MCF 10A (cell line): ENCODE measurements at places on chromosomes 5 and 9.
A peak's percentile ranks its signal among the peaks of the same experiment; 100 is the strongest.

DNA sequence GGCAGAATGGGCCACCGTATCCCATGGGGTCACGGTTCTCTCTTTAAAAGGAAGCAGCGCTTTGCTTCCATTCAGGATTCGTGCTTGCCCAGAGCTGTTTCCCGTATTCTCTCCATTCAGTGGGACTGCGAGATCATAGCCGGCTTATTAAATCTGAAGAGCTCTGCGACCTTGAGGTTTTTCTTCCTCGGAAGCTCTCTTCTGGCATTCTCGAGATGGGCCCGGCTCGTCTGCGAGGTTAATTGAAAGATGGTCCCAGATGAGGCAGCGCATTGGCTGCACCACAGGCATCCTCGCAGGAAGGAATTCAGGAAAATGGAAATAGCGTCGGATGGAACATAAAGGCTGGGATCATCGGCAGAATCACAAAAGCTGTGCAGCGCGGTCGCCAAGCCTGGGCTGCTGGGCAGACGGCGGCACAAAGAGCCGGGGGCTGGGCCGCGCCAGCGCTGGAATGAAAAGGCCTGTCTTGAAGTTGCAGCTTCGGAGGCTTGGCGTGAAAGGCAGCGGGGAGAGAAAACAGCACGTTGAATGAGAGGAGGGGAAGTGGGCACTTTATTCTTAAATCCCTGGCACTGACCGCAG, 236.2 kb downstream of the IRX2 start:
- DNase-seq = no peak

DNA sequence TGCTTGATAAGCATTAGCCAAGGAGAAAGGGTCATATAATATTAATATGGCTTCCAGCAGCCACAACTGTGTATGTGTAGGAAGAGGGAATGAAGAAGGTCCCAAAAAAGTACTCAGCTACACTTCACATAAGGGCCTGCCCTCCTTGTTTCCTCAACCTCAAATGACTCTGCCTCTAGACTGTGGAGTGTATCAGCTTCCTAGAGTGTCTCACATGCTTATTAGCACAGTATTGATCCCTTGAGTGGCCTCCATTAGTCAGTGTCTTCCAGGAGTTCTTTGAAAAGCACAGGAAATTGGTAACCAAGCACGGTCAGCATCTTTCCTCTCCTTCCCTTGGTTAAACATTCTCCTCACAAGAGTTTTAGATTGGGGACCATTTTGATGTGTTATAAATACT, 190.4 kb upstream of the ATP10B start:
- no peak for DNase-seq

GRCh38 chr9:1469996-1470395, 419.8 kb downstream of the DMRT2 start:
- no peak for DNase-seq

DNA sequence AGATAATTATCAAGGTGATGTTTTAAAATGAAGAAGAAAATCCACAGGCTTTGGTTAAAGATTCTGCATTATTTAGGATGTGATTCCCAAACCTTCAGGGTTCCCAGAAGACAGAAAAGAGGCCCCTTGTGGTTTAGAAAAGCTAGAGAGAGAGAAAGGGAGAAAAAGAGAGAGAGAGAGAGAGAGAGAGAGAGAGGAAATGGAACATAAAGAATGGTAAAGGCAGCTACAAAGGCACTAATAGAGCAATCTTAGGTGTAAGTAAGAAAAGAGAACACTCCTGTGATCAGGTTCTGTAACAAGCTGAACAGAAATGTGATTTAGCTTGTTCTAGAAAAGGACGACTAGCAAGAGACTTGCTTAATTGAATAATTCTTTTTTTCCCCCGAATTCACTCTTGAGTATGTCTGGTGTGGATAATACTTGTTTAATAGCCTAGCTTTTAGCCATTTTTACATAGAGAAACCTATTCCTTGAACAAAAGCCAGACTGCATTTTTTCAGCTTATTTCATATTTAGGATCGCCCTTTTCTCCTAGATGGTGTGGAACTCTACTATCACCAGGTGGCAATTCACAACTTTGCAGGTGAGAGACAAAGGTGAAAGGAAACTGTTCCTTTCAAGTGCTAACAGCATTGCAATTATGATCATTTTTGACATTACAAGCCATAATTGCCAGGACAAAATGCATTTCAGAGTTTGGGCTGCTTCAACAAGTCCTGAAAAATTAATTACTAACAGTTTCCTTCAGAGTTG, 57.6 kb upstream of the SH3GL2 start:
- no peak for DNase-seq

- no peak for DNase-seq
Observed at GRCh38 chr9:92612292-92612691, 57.6 kb downstream of the IPPK start.

DNA sequence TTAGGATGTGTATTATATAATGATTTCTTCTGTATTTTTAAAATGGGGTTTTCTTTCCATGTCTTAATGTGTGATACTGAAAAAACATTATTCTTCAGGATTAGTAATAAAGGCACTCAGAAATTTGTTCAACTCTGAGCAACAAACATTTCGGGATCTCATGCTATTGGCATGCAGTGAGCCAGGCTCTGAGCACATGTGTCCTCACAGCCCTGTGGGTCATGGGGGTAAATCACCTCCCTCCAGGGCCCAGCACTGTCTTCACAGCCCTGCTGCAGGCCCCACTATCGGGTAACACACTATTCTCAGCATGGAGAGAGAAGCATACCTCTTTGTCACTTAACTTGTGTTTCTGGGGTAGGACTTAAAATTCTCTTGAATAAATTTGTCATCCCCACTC, 14.0 kb downstream of the TMEM174 start:
- no peak for DNase-seq

DNA sequence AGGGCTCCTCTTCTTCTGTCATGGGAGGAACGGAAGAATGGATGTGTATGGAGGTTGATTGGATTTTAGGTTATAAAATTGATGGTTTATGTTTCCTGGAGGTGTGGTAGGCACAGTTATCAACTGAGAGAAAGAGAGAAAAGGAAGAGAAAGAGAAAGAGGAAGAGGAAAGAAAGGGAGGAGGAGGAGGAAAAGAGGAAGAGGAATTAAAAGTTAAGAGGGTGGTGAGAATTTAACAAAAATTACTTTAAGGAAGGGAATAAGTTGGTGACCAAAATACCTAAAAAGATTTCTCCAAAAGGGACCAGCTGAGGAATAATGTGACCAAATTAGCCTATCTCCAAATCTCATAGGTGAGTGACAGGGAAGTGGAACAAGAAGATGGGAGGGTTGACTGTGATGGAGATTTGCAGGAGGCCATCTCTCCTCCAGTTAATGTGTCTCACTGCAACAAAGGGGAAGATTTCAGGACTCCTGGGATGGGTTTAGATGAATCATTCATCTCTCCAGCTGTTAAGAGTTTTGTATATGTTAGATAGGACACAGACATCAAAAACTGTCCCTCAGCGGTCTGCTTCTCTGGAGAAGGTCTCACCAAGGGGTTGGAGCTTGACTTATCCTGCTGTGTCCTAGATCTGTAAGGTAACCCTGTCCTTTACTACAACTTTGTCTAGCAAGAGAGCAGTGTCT, 76.0 kb upstream of the TMC1 start:
- no peak for DNase-seq

DNA sequence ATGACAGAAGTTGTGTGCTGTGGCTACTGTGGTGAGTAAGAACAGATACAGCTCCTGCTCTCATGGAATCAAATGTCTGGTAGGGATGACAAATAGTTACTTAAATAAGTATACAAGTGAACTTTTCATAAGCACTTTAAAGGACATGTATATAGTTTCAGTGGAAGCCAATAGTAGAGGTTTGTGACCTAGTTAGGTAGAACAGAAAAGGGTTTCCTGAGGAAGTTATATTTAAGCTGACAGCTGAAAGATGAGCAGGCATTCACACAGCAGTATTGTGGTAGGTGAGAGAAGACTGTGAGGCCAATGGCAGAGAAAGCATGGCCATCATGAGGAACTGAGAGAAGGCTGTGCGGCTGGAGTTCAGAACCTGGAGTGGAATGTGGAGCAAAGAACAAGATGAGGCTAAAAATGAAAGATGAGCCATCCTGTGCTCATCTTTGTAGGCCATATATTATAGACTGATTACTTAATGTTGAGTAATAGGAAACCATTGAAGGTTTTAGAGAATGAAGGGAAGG, 15.4 kb downstream of the FAM174A start:
- DNase-seq = no peak

GRCh38 chr9:19512103-19512832, 103.5 kb downstream of the ACER2 start:
- DNase-seq = no peak

- no peak for DNase-seq
Observed at GRCh38 chr5:174182111-174182510, 136.6 kb downstream of the NSG2 start.

DNA sequence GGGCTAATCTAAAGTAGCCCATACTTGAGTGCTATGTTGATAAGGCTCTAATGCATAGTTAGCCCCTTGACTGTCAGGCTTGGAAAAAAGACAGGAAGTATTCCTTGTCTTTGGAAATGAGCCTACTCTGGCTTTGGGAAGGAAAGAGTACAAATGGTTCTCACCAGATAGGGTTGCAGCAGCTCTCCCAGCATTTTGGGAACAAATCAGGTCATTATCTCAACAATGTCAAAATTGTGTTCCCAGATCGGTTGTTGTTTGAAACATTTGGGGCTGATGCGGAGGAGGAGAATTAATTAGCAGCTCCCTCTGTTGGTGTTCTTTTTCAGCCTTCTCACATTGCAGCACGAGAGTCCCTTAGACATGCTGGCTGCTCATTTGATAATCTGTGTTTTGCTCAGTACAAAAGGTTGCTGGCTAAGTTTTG, 294.7 kb upstream of the DMRT1 start:
- no peak for DNase-seq

DNA sequence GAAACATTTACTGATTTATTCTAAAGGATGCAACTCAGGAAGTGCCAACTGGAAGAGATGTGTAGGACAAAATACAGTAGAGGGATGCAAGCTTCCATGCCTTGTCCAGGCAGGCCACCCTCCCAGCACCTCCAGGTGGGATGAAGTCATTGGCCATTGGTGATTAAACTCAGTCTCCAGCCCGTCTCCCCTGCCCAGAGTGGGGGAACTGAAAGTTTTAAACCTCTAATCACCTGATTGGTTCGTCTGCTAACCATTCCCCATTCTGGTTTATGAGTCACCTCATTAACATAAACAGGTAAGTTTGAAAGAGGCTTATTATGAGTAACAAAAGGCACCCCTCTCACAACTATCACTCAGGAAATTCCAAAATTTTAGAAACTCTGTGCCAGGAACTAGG, 8.1 kb downstream of the TNFAIP8 start:
- no peak for DNase-seq

- peak; percentile 22 for DNase-seq
Observed at GRCh38 chr9:4833781-4834560, 41.2 kb downstream of the RCL1 start.
